Esophagus squamous epithelium (tissue), 5 donors: ENCODE measurements at places on chromosomes 5 and 9.

DNA sequence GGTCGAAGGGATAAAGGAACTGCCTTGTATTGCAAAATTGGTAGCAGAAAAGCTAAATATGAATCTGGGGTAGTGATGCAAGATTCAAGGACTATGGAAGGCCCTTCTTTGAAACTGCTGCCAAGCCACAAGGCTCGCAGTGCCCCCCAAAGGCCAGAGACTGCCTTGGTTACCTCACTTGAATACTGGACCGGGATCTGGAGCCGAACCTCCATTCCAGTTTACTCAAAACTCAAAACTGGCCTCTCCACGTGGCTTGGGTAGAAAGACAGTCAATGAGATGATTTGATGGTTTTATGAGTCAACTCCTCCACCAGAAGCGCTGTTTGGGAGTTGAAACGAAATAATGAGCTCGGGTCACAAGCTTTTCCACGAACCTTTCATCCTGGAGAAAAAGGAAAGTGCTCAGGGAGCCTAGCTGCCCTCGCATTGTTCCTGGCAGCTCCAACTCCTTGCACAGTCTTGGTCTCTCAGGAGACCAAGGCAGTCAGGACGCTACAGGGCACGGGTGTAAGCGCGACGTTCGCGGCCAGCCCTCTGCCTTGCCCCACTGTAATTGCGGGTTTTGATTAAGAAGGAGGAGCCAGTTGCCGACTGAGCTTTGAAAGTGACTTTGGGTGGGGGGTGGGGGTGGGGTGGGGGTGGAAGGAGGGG lies 2.8 kb downstream of the ST8SIA4 start:
- DNase-seq: peak; percentile 18

GRCh38 chr5:98128846-98129245 lies 644.6 kb upstream of the RGMB start:
- DNase-seq: no peak

- DNase-seq: no peak
Observed at GRCh38 chr9:105067895-105068580, 140.1 kb upstream of the ABCA1 start.

DNA sequence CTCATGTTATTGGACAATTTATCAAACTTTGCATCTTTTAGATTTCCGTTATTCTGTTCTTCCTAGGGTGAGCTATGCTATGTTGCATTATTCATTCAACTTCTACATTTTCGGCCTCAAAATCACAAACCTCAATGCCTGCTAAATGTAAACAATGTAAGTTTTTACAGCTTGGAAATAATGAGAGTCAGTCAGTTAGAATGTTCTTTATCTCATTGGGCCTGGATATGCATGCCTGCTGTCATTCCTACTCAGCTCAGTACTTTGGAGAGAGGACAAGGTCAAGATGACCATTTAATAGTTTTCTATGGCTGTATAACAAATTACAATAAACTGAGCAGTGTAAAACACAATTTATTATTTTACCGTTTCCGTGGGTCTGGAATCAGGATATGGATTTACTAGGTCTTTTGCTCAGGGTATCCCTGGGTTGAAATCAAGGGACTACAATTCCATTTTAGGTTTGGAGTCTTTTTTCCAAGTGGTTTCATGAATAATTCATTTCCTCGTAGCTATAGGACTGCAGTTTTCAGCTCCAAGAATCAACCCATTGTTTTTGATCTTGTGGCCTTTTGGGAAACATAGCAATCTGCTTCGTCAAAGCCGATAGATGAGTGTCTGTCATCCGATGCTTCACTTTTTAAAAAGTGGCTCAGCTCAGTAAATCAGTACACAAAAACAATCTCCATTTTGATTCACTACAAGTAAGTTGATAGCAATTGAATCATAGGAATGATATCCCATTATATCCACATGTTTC lies 1143.2 kb upstream of the CDH6 start:
- no peak for DNase-seq

- no peak for DNase-seq
Observed at GRCh38 chr5:181176254-181176952, 28.6 kb downstream of the TRIM7 start.

GRCh38 chr5:159405611-159406031 lies 75.3 kb upstream of the IL12B start:
- DNase-seq: no peak

DNA sequence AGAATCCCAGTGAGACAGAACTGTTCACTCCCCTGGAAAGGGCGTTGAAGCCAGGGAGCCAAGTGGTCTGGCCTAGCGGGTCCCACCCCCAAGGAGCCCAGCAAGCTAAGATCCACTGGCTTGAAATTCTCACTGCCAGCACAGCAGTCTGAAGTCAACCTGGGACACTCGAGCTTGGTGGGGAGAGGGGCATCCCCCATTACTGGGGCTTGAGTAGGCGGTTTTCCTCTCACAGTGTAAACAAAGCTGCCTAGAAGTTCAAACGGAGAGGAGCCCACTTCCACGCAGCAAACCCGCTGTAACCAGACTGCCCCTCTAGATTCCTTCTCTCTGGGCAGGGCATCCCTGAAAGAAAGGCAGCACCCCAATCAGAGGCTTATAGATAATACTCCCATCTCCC lies 45.1 kb upstream of the PTGER4 start:
- no peak for DNase-seq

GRCh38 chr9:114448706-114449105 lies 56.6 kb downstream of the WHRN start:
- no peak for DNase-seq

DNA sequence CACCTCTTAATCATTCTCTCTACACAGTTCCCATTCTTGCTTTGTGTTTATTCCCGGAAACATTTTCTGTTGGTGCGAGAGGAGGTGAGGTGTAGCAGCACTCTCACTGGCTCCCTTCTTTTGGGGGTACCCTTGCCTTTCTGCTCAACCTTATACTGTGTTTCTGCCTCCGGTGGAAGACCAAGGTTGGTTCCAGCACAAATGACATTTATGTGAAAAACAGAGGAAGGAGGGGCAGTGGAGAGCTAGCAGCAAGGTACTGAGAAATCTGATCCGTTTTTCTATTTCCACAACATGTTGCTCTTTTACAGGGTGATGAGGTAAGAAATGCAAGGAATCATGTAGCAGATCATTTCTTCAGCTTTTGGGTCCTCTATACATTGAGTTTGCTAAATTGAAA lies 648.0 kb upstream of the DMAC1 start:
- DNase-seq: no peak

GRCh38 chr5:123358751-123359150 lies 64.5 kb downstream of the CEP120 start:
- DNase-seq: no peak

DNA sequence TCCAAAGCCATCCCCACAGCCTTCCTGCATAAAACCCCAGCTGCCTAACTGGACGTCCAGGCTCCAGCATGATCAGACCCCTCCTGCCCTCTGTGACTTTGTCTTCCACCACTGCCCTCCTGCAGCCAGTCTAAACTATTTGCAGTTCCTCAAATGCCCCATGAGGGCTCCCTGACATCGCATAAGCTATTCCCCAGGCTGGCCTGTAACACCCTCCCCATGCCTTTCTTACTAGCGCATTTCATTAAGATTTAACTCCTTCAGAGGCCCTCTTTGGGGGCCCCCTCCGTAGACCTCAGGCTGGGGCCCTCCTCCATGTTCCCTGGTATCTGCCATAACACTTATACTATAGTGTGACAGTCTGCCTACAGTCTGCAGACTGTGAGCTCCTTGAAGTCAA lies 15.5 kb upstream of the SMIM23 start:
- DNase-seq: no peak

DNA sequence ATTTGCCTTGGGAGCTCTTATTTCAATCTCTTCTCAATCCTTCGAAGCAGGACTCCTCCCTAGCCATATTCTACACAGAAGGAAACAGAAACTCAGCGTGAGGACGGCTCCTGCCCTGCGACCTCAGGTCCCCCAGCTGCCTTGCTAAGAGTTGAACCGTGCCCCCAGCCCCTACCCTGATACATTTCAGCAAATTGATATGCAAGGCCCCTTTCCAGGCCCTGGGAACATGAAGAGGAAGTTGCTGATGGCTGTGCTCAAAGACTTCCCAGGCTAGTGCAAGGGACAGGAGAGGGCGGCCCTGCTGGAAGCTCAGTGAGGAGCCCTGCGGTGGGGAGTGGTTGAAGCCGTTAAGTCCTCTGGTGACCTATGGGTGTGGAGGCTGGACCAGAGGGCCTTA lies 41.5 kb downstream of the BOD1 start:
- DNase-seq: no peak

GRCh38 chr5:39485079-39485478 lies 60.3 kb upstream of the DAB2 start:
- DNase-seq: no peak

DNA sequence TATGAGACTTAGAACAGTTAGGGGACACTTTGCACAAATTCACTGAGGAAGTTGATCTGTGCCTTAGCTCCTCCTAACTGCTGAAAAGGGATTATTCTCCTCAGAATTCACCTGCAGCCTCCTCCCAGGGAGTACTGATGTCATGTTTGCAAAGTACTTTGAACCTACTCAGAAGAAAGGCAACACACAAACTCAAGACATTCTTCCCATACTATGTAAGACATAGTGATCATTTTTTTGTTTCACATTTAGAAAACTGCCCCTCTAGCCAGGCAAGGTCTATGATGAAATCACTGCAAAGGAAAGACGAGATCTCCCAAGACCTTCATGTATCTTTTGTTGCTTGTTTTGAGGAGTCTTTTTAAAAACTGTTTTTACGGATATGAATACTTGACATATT lies 10.6 kb upstream of the VLDLR start:
- DNase-seq: no peak

- DNase-seq: no peak
Observed at GRCh38 chr9:18909140-18910018, 123.6 kb downstream of the SAXO1 start.
